ELF-1 (cell line): ENCODE measurements at places on chromosomes 1 and 21.

- DNase-seq, result no peak
Observed at GRCh38 chr1:77876884-77877283, 11.5 kb upstream of the NEXN start.

DNA sequence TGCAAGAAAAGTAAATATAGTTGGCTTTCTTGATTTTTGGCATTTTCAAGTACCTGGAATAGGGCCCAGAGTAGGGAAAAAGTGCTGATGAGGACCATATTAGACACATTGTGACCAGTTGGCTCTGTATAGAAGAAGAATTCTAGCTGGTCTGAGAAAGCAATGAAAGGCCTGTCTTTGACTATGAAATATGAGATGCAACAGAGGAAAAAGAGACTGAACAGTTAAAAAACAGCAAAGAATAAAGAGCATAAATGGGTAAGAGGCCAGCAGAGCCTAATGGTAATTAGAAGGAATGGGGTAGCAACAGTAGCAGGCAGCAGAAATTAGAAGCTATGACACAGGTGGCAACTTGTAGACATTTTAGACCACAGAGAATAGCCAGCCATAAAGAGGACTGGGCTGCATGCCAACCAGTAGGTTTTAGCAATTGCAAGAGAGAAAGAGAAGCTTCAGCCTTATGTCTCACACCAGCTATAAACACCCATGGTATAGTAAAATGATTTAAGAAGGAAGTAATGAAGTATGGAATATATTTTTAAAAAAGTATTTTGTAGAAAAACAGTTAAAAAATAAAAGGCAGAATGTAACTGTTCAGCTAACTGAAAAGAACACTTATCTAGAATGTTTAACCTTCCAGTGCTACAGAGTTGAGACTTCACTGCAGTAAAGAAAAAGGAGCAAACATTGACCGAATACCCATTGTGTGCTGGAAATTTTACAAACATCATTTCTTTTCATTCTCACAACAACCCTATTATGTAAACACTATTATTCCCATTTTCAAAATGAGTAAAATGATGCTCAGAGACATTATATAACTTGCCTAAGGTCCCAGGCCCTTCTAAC is 114.1 kb downstream of the LHX4 start:
- no peak for DNase-seq

GRCh38 chr1:115241309-115241708 is 96.7 kb downstream of the NGF start:
- no peak for DNase-seq

DNA sequence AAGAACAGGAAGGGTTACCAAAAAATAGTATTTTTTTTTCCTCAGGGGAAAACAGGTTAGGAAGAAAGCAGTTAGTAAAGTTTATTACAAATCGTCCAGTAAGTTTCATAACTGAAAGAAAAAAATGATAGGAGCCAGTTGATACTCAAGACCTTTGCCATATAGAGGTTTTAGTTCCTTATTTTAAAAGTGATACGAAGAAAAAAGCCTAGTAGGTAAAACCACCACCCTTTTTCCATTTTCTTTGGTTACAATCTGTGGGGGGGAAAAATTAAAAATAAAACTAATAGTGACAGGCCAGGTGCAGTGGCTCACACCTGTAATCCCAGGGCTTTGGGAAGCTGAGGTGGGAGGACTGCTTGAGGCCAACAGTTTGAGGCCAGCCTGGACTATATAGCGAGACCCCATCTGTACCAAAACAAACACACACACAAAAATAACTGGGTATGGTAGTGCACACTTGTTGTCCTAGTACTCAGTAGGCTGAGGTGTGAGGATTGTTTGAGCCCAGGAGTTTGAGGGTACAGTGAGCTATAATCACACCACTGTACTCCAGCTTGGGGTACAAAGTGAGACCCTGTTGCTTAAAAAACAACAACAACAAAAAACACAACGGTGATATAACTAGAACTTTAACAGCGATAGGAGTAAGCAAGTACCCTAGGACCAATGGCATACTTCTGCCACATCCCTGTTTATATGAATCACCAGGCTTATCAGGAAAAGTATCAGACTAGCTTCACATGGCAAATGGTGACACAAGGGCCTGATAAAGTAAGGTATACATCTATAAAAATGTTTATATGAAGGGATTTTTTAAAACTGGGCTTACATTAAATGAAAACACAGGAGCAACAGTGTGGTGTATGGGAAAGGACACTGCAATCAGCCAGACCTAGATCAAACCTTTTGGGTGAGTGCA is 5.4 kb downstream of the TMEM59 start:
- no peak for DNase-seq

DNA sequence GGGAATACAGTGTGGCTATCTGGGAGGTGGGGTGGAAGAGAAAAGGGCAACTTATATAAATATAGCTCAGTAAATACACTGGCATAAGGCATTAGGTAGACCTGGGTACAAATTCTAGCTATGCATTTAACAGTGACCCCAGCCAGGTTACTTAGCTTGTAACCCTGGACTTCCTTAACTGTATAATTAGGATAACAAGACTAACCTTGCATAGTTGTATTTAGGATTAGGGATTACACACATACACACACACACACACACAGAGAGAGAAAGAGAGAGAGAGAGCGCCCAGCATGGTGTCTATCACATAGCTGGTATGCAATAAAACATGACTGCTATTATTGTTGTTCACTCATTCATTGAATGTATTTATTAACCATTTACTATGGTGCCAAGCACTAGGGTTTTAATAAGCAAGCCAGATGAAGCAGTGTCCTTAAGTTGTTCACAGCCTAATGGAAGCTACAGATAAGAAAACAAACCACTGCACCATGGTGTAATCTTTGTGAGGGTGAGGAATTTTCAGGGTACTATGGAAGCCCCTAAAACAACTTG is 251.4 kb downstream of the ZNF648 start:
- no peak for DNase-seq

GRCh38 chr1:1781526-1781903 is 3.2 kb upstream of the NADK start:
- DNase-seq, result peak; percentile 36

- DNase-seq, result no peak
Observed at GRCh38 chr1:191508239-191508638, 650.0 kb upstream of the RGS18 start.

DNA sequence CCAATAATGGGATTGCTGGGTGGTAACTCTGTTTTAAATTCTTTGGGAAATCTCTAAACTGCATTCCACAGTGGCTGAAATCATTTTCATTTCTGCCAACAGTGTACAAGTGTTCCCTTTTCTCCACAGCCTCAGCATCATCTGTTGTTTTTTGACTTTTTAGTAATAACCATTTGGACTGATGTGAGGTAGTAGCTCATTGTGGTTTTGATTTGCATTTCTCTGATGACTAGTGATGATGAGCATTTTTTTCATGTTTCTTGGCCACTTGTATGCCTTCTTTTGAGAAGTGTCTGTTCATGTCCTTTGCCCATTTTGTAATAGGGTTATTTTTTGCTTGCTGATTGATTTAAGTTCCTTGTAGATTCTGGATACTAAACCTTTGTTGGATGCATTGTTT is 131.9 kb upstream of the B3GALT2 start:
- DNase-seq, result no peak

- no peak for DNase-seq
Observed at GRCh38 chr21:37873655-37874054, 42.6 kb downstream of the KCNJ6 start.

DNA sequence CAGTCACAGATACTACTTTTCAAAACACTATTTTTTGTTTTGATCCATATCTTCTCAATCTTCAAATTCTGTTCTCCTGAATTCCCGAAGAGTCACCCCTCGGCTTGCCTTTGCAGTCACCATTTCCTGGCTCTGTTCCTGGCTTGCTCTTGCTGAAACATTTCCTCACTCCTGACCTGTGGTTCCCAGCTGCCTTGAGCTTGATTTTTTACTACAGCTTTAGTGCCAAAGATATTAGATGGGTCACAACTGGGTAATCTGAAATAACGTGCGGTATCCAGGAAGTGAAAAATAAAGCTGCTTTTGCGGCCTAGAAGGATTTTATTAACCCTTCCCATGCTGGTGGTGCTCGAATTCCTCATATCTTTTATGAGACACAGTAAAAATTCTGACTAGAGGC is 318.8 kb downstream of the PCP4 start:
- DNase-seq, result no peak

DNA sequence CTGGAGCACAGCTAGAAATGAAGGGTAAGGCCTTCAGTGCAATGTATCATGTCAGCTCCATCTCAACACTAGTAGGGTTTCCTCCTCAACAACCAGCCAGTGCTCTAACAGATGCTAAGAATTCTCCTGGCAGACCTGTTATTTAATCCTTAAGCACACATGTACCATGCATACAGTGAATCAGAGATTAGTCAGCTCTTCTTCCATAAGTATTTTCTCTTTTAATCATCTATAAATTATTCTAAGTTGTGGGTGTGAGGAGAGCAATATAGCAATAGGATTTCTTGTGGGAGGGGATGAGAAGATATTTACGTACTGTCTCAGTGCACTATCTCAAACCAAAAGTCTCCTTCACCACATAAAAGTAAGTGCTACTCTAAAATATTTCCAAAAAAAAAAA is 95.3 kb downstream of the COP1 start:
- no peak for DNase-seq

- DNase-seq, result no peak
Observed at GRCh38 chr1:84758968-84759491, 68.8 kb upstream of the SSX2IP start.
